ENCODE measurements at places on chromosomes 12 and 14.

- DNase-seq: no peak
Observed at GRCh38 chr12:79991586-79991985, 56.7 kb upstream of the PPP1R12A start.

DNA sequence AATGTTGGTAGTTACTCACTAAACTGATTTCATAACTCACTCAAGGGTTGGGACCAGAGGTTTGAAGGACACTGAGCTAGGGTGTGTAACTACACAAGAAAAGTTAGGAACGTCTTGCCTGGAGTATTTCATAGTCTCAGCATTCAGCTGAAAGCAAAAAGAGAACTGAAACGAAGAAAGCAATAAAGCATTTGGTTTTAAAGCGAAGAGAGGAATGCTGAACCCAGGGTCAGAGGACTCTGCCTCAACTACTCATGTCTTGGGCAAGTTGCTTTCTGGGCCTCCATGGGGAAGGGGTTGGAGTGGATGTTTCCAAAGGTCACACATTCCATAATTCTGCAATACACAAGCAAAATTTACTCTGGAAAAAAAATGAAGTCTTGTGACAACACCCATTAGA is 1.4 kb downstream of the GNS start:
- peak; percentile 25 for DNase-seq

GRCh38 chr12:127729381-127729780 is 537.6 kb upstream of the TMEM132C start:
- DNase-seq: no peak

- no peak for DNase-seq
Observed at GRCh38 chr12:68614105-68614679, 3.5 kb downstream of the RAP1B start.

DNA sequence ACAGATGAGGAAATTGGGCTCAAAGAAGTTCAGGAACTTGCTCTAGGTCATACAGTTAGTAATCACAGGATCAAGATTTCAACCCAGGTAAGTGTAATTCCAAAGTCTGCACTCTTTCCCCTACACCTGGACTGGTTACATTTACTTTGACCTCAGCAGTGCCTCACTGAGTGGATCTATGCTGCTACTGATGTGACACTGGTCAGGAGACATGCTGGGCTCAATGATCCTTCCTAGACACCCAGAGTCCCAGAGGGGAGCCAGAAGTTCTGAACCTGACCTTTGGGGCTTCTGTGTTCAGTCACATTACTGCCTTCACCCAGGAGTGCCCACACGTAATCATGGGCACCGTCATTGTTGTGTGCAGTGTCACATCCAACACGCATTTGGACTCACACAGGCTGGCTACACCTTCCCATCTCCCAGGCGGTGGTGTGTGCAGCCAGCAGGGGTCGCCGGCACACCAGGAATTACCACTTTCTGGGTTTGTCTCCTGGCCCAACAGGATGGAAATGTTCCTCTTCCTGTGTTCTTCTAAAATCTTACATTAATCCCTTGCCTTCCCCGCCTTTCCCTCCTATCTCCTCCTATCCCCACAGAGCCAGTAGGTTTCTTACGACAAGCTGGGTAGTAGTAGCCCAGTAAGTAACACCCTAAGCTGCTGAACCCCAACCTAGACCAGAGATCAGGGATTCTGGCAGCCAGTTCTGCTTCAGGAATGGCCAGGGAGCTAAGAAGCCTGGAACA is 25.6 kb downstream of the CALCOCO1 start:
- DNase-seq: peak; percentile 78

DNA sequence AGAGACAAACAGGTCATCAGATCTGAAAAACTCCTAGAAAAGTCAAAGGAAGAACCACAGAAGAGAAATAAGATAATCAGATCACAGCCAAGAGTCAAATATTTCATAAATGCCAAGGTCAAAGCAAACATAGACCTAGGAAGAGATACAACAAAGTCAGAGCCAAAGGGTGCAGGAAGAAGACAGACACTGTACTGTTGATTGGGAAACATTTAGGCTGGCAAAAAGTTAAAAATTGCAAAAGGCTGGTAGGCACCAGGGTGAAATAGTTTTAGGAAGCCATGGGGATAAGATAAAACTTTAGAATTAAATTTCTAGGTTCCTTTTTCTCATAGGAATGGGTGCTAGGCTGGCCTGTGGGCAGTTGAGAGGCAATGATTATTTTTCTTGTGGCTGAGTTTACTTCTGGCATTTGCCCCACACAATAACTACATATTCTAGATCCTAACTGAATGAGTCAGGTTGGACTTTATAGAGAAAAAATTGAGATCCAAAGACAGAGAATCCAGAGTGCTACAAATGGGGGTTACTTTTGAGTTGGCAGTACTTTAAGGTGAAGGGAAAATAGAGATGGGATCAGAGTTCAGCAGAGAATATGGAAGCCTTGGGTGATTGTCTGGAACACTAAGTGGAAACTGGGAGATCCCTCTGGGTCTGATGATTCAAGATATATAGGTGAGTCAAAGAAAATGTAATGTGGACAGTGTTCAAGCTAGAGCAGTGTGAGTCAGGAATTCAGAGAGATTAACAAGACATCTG is 215.5 kb downstream of the C12orf50 start:
- peak; percentile 87 for DNase-seq

GRCh38 chr12:47549258-47549657 is 156.6 kb downstream of the RPAP3 start:
- peak; percentile 60 for DNase-seq

DNA sequence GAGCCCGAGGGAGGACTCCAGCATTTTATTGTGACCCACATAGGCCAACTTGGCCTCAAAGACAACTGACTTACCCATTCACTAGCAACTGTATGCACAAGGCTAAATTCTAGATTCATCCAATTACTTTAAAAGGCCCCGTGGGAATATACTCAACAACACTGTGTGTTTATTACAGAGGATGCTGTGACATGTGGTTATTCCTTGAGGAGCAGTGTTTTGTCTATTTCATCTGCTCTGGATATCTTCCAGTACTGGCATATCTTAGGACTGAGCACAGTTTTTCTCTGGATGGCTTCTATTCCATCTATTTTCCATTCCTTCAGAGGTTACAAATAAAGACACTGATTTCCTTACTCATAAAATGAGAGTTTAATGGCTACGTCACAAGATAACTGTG is 87.2 kb upstream of the KRAS start:
- DNase-seq: no peak

DNA sequence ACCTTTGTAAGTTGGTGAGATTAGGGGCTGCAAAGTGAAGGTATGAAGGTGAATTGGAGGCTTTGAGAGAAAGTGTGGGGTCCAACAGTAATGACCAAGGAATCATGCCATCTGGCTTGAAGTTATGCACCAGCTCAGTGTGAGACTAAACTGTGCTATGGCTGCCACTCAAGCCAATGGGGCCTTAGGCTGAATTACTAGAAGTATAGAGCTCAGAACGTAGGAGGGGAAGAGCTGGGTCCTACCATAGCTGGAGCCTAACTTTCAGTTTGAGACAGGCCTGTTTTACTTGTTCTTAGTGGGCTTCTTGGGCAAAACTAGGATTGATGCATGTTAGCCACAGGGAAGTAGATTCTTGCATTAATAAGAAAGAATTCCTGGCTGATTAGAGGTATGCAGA is 194.0 kb downstream of the TSPAN9 start:
- DNase-seq: no peak

All from epithelial cell of esophagus (primary cell).